ENCODE measurements at places on chromosomes 2 and 18.

- DNase-seq: no peak
Measured at GRCh38 chr2:33134791-33135560, 188.2 kb downstream of the LTBP1 start.

- no peak for DNase-seq
Measured at GRCh38 chr2:7621018-7621814, 704.0 kb downstream of the RNF144A start.

DNA sequence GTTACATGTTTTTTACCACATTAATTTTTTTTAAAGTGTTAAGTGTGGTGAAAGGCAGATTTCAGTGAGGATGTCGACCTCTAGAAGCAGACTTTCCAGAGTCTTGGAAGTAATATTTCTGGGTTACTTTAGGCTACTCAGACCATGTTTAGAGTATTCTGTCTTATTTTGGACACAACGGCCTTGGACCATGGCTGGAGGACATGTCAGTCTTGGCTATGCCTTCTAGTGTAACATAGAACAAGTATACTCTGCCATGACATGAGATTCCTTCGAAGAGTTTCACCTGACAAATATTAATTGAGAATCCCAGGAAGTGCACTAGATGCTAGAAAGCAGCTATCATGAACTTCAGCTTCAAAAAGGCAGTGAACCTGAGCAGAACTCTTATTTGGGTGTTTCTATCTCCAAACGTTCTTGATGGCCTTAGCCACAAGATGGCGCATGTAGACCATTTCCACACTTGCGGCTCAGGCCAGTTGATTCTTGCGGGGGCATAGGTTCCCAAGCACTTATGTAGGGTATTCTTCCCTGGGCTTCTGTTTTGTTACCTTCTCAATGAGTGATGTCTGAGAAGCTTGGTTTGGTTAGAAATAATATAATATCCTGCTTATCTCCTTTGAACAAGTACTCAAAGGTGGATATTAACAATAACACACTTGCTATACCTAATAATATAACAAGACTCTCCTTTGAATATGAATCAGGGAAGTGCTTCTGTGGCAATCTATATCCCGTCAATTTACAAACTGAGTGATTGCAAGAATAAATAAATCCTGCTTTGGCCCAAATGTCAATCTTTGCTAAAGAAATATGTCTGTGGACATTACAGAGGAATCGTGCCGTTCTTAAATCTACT lies 62.0 kb downstream of the CACNB4 start:
- no peak for DNase-seq

GRCh38 chr2:190481339-190481738 lies 53.2 kb downstream of the NEMP2 start:
- DNase-seq: no peak

DNA sequence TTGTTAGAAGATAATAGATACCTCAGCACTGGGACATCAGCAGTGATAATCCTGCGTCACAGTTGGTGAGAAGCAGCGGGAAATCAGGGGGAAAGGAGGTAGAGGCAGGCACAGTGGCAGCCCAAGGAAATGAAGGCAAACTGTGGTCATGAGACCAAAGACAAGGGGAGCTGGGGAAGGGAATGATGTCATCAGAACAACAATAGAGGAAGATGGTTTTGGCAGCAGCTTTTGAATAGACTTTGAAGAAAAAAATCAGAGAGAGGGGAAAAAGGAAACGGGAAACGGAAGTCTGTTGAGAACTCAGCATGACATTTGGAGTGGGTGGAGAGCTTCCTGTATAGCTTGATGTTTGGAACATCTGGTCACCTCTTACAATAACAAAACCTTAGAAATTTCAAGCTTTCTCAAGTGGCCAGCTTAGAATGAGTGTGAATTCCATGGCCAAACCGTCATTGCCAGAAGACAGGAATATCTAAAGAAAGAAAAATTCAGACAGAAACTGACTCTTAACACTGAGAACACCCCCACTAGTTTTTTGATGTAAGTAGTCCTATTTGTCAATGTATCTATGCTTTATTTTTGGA lies 18.4 kb upstream of the YES1 start:
- no peak for DNase-seq

- no peak for DNase-seq
Measured at GRCh38 chr2:64604155-64604554, 49.6 kb downstream of the SERTAD2 start.

DNA sequence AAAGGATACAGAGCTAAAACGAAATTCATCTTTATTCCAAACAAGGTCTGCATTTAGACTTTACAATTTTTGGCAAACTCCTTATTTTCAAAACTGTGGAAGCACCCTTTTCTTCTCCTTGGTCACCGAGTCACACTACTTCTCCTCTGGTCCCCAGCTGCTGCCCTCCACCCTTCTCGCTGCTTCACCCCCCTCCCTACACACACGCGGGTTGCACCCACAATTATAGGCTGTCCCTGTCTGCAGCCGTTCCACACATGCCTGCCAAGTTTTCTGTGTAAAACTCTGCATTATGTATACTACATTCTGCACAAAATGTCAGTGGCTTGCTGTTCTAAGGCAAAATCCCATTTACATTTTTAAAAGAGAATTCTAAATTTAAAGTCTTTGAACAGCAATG lies 63.5 kb downstream of the PTPN2 start:
- no peak for DNase-seq

- DNase-seq: peak; percentile 19
Measured at GRCh38 chr2:232363784-232364615, 14.6 kb upstream of the ALPP start.

DNA sequence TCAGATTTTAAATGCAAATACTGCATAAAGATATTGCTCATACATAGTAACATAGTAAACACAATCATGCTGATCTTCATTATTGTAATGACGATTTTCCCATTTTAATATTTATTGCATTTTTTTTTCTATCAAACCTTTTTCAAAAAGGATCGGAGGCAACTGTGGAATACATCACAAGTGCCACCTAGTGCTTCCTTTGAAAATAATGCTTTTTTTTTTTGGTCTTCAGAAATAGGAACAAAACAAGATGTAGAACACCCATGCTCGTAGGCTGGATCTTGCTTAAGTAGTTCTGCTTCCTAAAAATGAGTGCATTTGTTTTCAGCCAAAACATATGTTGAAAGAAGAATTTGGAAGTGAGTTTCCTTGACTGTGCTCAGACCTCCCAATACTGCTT lies 35.7 kb upstream of the GPR155 start:
- DNase-seq: no peak

- DNase-seq: peak; percentile 21
Measured at GRCh38 chr2:231900486-231900942, 25.7 kb downstream of the NPPC start.

GRCh38 chr2:182642328-182642727 lies 73.7 kb upstream of the DNAJC10 start:
- DNase-seq: peak; percentile 34

DNA sequence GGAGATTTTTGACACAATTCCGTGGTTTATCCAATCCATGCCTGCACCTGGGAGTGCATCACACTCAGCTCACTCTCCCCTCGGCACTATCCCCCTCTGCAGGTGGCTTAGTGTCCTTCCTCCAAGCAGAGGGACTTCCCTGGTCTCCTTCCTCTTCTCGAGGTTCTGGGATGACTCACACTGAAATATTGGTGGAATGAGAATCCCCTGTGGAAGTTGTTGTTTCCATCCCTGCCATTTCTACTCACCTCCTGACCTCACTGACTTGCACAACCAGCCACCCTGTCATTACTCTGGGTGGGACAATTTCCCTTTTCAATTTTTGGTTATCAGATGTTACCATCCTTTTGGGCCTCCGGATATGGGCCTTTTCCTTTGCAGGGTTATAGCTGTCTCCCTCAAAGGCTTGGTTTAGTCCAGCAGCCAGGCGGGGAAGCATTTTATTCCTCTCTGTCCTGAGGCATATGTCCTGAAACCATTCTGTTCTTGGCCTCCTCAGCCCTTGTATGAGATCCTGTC lies 59.9 kb downstream of the PTPRM start:
- DNase-seq: no peak

- DNase-seq: no peak
Measured at GRCh38 chr2:39779341-39779851, 338 bp upstream of the THUMPD2 start.

- DNase-seq: no peak
Measured at GRCh38 chr2:200829258-200829655, 17.5 kb downstream of the BZW1 start.

GRCh38 chr2:7363906-7364305 lies 446.7 kb downstream of the RNF144A start:
- DNase-seq: no peak

GRCh38 chr2:196482119-196483065 lies 157.1 kb upstream of the CCDC150 start:
- no peak for DNase-seq

GRCh38 chr2:120272763-120273481 lies 20.3 kb downstream of the RALB start:
- DNase-seq: no peak

DNA sequence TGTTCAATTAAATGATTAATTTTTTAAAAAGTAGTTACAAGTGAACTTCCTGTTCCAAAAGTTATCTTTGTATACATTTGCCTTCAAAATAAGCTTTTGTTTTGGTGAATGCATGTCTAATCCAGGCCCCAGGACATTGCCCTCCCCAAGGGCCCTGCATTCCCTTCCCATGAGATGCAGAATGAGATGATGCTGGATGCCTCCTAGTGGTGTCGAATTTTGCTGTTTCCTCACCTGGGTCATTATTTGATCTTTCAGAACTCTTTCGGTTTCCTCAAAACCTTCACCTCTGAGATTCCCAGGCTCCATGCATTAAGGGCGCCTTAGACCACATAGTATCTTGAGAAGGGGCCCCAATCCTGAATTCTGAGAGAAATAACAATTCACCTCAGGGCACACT lies 728.8 kb downstream of the CNTNAP5 start:
- no peak for DNase-seq

DNA sequence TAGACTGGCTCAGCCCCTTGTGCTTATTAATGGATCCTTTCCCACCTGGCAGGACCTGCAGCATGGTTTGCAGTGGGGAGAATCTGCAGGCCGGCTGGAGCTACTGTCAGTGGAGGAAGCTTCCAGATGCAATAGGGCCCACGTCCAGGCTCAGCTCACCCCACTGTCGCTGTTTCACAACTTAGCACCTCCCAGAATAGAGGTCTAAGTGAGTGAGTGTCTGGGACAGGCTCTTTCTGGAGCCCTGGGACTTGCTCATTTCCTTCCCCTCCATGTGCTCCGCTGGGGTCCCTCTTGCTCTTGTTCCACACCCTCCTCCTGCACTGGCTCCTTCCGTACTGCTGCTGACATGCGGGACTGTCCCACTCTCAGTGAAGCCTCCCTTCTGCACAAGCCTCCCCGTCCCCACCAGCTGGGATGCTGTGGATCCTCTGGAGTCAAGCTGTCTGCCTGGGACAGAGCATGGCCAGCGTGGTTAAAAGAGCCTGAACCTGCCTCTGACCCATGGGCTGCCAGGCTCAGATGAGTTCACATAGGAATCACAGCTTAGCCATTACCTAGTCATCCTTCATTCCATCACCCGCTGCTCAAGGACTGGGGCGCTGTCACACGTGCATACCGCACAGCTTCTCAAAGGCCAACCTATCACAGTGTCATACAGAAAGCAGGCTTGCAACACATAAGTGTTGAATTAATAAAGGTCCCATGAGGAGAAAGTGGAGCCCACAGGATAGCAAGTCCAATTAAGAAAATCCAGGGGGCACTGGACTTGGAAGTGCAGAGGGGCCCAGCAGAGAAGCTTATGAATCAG lies 135.9 kb downstream of the ACKR3 start:
- DNase-seq: no peak

- no peak for DNase-seq
Measured at GRCh38 chr2:74471332-74472065, 981 bp downstream of the MRPL53 start.

- no peak for DNase-seq
Measured at GRCh38 chr18:21864386-21864785, 123.8 kb downstream of the MIB1 start.

GRCh38 chr18:37476182-37476581 lies 89.4 kb downstream of the CELF4 start:
- peak; percentile 2 for DNase-seq

GRCh38 chr2:105882341-105882740 lies 137.6 kb downstream of the NCK2 start:
- no peak for DNase-seq

DNA sequence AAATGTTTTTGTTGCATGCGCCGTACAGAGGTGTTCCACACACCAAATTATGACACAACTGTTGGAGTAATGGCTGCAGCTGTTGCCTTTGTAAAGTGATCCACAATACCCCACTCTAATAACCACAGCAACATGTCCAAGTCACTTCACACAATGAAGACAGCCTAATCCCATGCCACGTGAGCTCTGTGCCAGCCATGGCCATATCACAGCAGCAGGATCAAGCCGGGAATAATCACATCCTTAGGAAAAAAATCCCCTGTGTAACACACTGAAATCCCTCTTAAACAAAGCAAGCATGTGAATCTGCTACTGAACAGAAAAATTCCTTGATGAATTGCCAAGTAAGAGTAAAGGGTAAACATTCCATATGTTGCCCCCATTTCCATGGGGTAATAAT lies 179.5 kb upstream of the PARD3B start:
- DNase-seq: no peak

GRCh38 chr18:74196220-74197119 lies 48.1 kb downstream of the TIMM21 start:
- no peak for DNase-seq

DNA sequence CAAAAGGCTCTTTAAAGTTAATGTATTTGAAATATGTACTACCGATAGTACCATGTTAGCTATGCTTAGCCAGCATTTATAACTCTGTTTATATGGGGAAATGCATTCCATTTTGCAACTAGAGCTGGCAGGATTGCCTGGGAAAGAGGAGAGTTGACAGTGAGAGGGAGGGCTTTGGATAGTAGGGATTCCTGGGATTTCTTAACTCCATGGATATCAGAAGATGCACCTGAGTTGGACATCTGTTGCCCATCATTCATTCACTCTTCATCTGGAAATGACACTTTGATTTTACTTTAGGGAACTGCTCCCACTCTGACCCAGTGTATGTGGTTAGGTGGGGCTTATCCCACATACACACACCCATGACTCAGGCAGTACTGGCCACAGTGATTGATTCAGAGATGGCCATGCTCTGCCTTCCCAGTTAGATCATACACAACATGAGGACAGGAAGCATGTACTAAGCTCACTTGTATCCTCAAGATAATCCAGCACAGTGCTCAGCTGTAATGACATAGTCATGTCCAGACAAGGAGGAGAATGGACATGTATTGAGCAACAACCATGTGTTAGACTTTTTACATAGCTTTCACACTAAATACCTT lies 248.8 kb downstream of the MREG start:
- no peak for DNase-seq

DNA sequence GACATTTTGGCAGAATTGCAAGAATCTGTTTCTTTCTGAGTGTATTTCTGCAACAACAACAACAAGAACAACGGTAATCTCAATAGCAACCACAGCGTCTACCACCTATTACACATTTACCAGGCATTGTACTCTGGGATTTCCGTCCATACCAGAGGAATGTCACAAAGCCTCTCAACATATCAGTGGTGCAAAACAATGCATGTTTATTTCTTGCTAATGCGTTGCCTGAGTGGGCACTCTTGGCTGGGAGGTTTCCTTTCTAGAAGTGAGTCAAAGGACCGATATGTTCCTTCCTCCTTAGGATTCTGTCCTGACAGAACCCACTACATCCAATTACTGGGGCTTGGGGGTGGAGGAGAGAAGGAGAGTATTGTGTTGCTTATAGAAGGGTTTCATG lies 585.6 kb downstream of the TSN start:
- DNase-seq: no peak

GRCh38 chr2:232839411-232840079 lies 30.5 kb upstream of the SNORC start:
- no peak for DNase-seq

GRCh38 chr18:47075098-47075883 lies 39.9 kb upstream of the ELOA2 start:
- no peak for DNase-seq

All from GM12864 (cell line).